HFFc6 (cell line): ENCODE measurements at places on chromosomes 2 and 18.

GRCh38 chr2:174300114-174300513 is 34.6 kb upstream of the SP9 start:
- no peaks in the 10 kb centered on the region for H3K4me1 ChIP-seq
- H3K4me3 ChIP-seq, result no peak overlapping the region
- peak; percentile 7 for DNase-seq

GRCh38 chr2:121360566-121361300 is 75.7 kb upstream of the TFCP2L1 start:
- H3K36me3 ChIP-seq, result peaks cover 36% of the 10 kb centered on the region
- peak overlapping the region; percentile 79 for H3K27ac ChIP-seq
- peaks cover 3% of the 10 kb centered on the region for H3K27me3 ChIP-seq

DNA sequence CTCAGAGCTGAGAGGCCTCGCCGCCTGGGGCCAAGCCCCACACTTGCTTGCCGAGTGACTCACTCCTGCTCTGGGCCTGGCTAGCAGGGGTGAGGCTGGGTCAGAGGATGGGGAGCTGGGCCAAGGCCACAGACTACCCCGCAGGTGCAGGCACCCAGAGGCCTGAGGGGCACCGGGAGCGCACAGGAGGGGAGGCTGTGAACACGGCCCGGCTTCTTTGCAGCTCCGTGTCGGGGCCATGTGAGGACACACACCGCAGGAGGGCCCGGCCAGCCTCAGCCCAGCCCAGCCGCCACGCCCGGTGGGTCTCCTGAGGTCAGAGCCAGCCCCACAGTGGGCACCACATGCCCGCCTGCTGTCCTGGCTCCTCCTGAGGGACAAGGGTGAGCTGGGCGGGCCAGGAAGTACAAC is 8.4 kb downstream of the GPC1 start:
- H3K4me3 ChIP-seq, result no peak overlapping the region
- H3K36me3 ChIP-seq, result 0 out of 2 replicates have a peak, but pooled peaks cover 3% of the 10 kb centered on the region
- peaks cover 6% of the 10 kb centered on the region; the same call in 1 of the 2 replicates for H3K4me1 ChIP-seq
- H3K27ac ChIP-seq, result no peak overlapping the region

- no peak overlapping the region for H3K4me3 ChIP-seq
- no peaks in the 10 kb centered on the region for H3K4me1 ChIP-seq
- no peak overlapping the region for H3K27ac ChIP-seq
Measured at GRCh38 chr2:59182249-59182648, 941.1 kb upstream of the FANCL start.

DNA sequence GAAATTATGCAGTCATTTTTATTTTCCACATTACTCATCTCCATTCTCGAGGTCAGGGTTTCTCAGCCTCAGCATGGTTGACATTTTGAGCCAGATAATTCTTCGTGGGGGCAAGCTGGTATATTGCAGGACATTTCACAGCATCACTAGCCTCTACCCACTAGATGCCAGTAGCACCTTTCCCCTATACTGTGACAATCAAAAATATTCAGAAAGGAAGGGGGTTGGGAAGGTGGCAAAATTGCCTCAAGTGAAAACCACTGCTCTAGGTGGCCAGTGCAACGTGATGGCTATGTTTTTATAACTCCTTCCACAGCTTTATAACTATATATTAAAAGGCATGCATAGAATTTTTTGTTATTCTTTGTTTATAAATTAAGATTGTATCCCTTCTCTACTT is 294.5 kb downstream of the CNTNAP5 start:
- H3K27ac ChIP-seq, result no peak overlapping the region
- DNase-seq, result no peak
- no peaks in the 10 kb centered on the region; the same call in 1 of the 2 replicates for H3K36me3 ChIP-seq
- H3K4me3 ChIP-seq, result no peak overlapping the region
- H3K4me1 ChIP-seq, result no peaks in the 10 kb centered on the region

DNA sequence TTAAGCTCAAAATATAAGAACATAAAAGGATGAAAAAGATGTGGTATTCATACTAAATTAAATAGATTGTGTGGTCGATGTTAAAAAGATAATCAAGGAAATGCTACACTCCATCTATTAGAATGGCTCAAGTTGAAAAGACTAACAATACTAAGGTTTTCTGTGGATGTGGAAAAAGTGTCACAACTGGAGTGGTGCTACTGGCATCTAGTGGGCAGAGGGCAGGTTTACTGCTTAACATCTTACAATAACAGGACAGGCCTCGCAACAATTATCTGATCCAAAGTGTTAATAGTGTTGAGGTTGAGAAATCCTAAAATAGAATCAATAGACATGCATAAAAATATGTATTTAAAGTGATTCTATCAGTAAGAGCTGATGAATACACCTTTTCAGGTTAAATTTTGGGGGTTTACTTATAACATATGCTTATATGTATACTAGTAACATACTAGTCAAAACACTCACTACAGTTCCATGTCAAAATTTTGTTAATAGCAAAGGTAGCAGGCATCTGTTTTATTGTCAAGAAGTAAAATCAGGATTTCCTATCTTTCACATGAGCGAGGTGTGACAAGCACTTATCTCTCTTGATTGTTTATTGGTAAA is 91.5 kb upstream of the TMEFF2 start:
- no peak overlapping the region for H3K27ac ChIP-seq
- peak; percentile 37 for DNase-seq
- H3K4me3 ChIP-seq, result no peak overlapping the region
- no peaks in the 10 kb centered on the region for H3K36me3 ChIP-seq
- H3K27me3 ChIP-seq, result peaks cover 2% of the 10 kb centered on the region; the same call in 1 of the 2 replicates
